SK-MEL-5 (cell line): ENCODE measurements at places on chromosomes 5 and 9.

DNA sequence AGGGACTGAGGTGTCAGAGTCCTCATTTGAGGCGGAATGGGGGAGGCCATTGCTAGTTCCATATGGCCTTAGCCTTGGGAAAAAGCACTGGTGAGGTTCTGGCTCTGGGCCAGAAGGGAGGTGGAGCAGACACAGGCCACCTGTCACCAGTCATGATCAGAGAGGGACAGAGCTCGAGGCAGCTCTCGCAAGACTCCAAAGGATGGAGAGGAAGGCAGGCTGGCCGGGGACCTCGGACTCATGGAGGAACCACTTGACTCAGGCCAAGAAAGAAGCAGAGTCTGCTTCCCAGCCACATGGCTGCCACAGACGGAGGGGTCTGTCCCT lies 29.2 kb upstream of the NSMF start:
- DNase-seq, result no peak

DNA sequence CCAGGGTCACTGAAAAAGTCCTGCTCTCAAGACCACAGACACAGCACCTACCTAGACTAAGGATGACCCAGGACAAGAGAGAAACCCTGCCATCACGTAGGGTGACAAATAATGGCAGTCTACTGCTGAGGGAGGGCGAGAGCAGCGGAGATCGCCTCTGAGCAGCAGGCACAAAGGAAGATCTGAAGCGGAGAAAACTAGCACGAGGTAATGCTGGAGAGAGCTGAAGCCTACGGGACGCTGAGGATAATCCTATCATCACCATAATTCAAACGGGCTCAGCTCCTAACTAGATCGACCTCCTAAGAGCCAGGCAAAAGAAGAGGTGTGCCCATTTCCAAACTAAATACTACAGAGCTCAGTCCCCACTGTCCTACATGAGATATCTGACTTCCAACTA lies 41.3 kb downstream of the FBXO10 start:
- DNase-seq, result no peak

DNA sequence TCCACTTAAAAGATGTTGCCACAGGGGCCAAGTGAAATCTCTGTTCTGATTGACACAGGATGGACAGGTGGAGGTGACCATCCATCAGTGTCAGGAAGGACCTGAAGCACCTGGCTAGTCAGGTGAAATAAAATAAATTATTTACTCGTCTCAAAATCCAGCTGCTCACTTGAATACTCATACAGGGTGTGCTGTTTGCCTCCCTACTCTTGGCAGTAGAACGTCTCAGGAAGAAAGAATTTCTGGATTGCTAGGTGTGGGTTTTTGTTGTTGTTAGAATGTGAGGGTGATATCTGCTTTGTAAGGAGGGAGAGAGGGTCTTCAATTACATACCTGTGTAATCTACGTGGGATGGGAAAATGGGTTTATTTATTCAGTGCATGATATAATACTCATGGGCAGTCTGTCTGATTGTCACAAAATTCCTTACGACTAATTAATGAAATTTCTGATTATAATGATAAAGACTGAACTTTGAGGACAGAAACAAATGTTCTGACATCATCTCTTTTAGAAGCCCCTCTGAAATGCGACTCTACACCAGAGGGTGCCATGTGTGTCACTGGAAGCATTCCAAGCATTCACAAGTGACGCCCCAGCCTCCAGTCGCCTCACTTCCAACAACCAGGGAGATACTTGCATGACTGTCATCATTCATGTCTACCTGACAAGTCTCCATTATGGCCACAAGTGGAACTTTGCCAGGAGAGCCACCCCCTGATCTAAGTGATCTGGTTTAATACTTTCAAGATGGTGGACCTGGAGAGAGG lies 218.4 kb downstream of the GAPVD1 start:
- DNase-seq, result no peak

DNA sequence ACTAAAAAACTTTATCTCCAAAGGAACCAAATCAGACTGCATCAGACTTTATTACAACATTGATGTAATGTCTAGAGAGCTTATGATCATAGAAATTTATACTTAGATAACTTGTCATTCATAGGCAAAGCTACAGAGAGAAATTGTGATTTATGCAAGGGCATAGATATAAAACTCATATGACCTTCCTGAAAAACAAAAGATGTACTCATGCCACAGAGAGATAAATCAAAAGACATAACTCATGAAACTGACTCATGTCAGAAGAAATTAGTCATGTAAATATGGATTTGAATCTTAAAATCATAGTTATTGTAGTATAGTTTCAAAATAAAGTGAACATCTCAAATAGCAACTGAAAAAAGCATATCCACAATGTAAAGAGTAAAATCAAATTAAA lies 186.2 kb downstream of the GABBR2 start:
- DNase-seq, result peak; percentile 51

DNA sequence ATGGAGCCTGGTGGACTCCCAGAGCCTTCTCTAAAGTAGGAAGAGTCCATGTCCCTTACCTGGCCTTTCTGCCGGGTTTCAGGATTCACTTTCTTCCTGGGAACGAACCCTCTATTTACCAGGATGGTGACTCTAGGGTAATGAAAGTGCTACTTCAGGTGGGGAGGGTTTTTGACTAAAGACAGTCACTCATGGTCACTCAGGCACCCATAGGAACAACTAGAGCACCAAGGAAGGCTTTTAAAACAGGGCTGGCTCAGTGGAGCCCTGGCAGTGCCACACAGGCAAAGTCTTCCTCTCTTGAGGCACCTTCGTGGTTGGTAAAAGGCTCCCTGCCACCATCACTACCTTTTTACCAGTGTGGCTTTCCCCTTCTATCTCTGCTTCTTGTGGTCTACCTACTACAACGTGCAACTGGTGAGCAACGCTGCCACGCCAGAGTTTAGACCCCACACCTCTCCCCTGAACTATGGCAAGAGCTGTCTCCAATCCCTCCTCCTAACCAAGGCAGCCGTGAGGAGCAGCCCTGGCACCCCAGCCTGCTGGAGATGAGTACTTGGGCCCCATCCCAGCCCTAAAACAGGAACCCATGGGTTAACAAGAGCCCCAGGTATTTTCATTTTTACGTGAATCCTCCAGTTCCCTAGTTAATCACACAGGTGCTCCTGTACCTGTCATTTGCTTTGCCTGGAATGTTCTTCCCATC lies 3.5 kb downstream of the SURF1 start:
- no peak for DNase-seq

GRCh38 chr5:14174230-14174636 lies 31.1 kb downstream of the TRIO start:
- DNase-seq, result peak; percentile 79

- no peak for DNase-seq
These were observed 937.2 kb upstream of the TYRP1 start for GRCh38 chr9:11755951-11756350.
